Amniotic stem cell (primary cell): ENCODE measurements at places on chromosomes 5 and 9.
A peak's percentile ranks its signal among the peaks of the same experiment; 100 is the strongest.

GRCh38 chr5:179568721-179569120, 18.4 kb downstream of the RUFY1 start:
- DNase-seq, result no peak

- DNase-seq, result no peak
These were observed 53.9 kb upstream of the IL17B start for GRCh38 chr5:149432911-149433401.

DNA sequence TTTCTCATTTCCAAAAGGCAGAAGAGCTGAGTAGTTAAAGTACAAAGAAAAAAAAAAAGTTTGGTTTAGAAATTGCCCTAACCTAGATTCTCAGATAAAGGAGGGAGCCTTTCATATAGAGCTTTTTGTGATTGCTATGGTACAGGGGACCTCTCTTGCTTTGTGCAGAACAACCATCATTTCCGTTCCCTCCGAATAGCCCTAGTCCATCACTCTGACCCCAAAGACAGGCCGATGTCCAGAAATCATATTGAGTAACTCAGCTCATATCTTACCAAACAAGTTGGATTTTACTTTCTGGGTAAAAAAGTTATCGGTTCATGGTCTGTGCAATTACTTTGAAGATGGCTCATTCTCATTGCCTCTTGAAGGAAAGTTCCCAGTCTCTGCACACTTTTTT, 36.7 kb upstream of the COL15A1 start:
- no peak for DNase-seq

DNA sequence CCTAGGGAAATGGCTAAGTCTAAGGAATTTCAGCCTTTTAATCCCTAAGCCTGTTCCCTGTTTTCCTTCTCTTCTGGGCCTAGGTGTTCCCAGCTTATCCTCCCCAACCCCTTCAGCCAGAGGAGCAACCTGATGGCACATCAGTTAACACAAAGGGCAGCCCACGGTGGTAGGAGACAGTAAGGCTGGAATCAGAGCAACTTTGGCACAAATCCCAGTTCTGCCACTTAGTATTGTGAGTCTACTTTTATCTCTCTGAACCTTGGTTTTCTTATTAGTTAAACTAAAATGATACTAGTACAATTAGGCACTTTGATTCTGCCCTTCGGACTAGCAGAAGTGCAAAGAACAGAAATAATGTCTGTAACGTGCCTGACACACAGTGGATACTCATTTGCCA, 246.8 kb downstream of the SAXO1 start:
- DNase-seq, result no peak

DNA sequence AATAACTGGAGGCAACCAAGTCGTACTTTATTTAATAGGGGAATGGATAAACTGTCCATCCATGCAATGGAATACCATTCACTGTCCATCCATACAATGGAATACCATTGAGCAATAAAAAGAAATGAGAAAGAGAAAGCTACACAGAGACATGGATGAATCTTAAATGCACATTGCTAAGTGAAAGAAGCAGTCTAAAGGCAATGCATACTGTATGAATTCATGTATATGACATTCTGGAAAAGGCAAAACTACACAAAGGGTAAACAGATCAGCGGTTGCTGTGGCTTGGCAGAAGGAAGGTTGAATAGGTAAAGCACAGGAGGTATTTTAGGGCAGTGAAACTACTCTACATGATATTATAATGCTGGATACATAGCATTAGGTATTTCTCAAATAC, 16.2 kb downstream of the DRD1 start:
- DNase-seq, result no peak

DNA sequence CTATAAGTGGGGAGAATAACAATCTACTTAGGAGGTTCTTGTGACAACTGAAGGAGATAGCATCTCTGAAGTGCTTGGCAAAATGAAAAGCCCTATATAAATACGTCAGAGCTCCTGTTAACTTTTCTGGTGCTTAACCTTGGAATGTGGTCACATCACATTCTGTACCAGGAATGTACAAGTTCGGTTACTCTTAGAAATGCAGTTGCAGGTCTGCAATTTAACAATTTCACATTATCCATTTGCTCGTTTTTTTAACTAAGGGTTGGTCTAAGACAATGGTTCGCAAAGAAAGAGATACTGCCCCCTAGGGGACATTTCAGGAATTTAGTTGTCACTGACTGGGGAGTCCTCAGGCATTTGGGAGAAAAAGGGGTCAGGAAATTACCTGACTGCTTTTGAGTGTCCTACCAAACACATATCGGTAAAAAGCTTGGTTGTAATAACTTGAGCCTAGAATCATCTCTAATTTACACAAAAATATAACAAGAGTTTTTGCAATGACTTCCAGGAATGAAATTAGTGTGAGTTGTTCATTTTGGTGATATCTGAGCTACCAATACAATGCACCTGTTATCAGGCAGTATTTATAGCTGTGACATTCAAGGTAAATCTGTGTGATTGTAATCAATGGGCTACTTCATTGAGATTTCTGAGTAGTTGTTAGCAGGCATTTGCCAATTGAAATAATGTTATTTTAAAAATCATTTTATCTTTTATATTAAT, 5.4 kb upstream of the HBEGF start:
- peak; percentile 53 for DNase-seq

- no peak for DNase-seq
These were observed 67.1 kb downstream of the DAPK1 start for GRCh38 chr9:87564791-87565241.

- DNase-seq, result no peak
These were observed 23.1 kb upstream of the RNF38 start for GRCh38 chr9:36423206-36423605.

DNA sequence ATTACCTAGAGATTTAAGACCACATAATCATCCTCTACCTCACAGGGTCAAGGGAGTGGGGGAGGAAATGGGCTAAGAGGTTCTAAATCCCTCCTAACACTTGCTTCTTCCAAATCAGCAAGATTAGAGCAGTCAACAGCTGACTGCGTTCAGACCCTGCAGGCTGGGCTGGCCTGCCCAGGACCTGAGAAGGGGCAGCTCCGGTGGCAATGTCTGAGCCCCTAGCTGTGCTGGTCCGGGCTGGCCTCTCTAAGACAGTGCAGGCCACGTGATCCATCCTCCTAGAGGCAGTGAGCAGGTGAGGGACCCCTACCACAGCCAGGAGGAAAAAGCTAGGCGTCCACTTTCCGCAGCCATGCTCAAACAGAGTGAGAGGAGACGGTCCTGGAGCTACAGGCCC, at the start of gene KCNV2:
Gene KCNV2, plus strand, starts transcription at position 126 of the 400 bp plus-strand sequence. Its CDS starts 230 bp downstream, at position 356.
- DNase-seq, result no peak

DNA sequence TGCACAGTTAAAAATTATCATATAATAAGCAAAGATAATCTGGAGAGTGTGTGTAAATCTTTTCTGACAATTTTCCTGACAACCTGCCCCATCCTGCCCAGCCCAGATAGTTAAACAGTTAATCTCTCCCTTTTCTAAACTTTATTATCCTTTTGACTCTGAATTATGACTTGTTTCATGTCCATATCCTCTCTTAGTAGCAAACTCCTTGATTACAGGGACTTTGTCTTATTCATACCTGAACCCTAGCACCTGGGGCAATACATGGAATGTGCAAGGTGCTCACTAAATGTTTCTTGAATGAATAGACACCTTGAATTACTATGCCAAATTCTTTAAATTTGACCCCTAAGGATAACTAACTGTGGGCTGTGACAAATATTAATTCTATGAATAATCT, 186.7 kb downstream of the FAM170A start:
- no peak for DNase-seq

DNA sequence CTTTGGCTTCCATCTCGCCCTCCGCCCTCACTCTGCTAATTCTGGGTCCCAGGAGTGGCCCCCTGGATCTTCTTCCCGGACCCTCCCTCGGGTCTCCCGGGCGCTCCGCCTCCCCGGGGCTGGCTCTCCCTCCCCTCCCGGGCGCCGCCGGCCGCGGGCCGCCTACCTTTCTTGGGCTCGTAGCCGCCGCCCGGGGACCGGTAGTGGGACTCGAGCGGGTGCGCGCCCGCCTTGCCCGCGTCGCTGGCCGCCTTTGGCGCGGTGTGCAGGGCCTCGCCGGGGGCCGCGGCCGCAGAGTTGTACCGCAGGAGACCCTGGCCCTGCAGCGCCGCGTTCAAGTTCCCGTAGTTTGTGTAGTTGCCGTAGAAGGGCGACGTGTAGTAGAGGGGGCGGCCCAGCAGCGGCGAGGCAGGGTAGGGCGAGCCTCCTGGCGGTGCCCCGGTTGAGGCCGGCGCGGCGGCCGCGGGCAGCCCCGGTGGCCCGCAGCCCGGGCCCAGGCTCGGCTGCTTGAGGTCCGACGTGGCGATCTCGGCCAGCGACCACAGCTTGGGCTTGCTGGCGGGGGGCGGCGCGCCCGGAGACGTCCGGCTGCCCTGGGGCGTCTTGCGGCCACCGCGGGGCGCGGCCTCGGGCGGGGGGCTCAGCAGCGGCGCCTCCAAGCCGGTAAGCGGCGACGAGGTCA, 3.2 kb downstream of the IRX2 start:
- DNase-seq, result no peak

DNA sequence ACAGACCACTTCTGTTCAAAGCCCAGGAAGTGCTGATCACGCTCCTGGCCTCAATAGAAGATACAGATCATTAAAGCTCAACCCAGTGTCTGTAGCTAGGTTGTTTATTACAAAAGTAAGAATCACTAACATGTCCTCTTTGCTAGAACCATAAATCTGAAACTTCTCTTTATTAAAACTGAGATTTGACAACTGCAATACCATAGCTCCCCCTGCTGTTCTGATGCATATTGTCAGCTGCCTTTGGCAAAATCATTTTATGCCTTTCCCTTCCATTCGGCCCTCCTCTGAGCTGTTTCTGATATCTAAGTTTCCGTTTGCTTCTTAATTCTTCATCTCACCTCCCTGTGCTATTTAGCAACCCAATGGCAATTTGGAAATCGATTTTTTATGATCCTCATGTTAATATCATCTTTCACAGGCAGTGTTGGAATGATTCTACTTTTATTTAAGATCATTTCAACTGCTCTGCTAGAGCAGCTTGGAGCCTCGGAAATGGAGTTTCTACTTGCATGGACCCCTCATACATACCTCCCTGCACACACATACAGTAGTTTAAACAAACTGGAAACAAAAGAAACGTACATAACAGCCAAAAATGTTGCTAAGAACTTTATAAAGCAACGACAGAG, 998.8 kb downstream of the MAT2B start:
- DNase-seq, result peak; percentile 1

- DNase-seq, result no peak
These were observed 403.7 kb upstream of the ZNF608 start for GRCh38 chr5:125150041-125150669.

GRCh38 chr9:112401175-112401815, 21.4 kb downstream of the HSDL2 start:
- no peak for DNase-seq

DNA sequence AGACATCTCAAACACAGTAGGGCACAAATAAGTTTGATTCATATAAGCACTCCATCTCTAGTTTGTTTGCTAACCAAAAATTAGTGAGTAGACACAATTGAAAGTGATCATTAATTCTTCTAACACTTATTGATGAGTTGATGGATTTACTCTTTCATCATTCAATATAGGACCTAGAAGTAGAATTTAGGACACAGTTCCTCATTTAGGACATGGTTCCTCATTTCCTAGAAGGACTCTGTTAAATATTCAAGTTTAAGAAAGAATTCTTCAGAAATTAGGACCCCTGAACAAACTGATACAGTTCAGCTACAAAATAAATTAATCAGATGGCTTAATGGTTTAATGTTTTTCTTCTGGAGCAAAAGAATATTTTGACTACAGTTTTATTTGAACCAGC, 143.5 kb upstream of the PRR16 start:
- DNase-seq, result no peak

DNA sequence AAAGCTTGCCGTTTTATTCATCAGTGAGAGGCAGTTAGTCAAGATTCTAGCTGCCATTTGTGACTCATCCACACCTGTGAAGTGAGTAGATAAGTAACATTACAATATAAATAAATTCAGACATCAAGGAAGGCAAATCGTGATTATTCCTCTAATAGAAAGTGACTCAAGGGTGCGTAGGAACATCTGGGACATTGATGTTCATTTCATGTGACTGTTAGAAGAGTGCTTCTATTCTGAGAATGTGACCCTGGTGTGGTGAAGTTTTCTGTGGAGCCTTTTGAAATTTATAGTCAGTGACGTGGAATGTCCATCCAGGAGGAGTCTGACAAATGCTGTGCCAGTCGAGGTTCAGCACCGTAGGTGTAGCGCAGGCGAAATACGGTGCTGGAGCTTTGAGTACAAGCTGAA, 48.4 kb upstream of the FAM240B start:
- no peak for DNase-seq

DNA sequence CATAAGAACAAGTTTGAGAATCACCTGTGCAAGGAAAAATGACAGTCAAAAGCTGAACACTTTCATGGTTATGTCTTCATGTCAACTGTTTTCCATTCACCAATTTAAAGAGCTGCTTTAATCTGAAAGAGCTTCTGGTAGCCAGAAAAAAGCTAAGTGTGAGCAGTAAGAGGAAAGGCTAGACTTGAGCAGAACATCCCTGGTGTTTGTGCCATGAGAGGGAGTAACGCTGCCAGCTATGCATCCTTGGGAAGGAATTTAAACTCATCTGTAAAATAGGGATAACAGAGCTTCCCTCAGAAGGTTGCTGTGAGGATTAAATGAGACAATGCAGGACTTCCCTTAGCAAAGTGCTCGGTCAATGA, 193.7 kb downstream of the MAPKAP1 start:
- no peak for DNase-seq

GRCh38 chr5:14186059-14186830, 43.1 kb downstream of the TRIO start:
- no peak for DNase-seq
